ENCODE measurements at places on chromosomes 5 and 9. TPM values are rescaled to one million over a fixed set of nuclear protein-coding genes. Genes with fewer than 3 reads are reported as not detected.

PPP3R2 gene
- total RNA-seq: not detected

NEK6 gene
- total RNA-seq: 11.0 TPM

TMC1 gene
- total RNA-seq: 3.3 TPM

ADAMTS19 gene
- total RNA-seq: not detected

FABP6 gene
- 3.1 TPM for total RNA-seq

NUTM2G gene
- total RNA-seq: not detected

SMIM33 gene
- total RNA-seq: not detected

GMCL2 gene
- not detected for total RNA-seq

QRFP gene
- total RNA-seq: not detected

LHFPL2 gene
- 3.7 TPM for total RNA-seq
